Amygdala (tissue), 56 donors: ENCODE measurements at places on chromosomes 3 and 15.

DNA sequence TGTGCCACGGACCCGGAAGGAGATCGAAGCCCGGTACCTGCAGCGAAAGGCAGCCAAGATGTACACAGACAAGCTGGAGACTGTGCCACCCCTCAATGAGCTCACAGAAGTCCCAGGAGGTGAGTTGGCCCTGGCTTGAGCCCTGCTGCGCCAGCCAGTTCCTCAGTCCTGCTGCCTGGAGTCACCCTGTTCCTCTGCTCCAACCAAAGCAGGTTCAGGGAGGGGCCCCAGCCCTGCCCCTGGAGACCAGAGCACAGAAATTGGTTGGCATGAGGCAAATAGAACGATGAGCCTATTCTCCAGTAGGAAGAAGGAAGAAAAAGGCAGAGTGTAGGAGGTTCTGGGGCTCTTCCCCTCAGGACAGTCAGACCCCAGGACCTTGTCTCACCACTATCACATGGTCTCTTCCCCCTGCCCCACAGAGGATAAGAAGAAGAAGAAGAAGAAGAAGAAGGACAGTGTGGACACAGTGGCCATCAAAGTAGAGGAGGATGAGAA is 8.0 kb downstream of the TMIE start:
- DNase-seq: no peak

DNA sequence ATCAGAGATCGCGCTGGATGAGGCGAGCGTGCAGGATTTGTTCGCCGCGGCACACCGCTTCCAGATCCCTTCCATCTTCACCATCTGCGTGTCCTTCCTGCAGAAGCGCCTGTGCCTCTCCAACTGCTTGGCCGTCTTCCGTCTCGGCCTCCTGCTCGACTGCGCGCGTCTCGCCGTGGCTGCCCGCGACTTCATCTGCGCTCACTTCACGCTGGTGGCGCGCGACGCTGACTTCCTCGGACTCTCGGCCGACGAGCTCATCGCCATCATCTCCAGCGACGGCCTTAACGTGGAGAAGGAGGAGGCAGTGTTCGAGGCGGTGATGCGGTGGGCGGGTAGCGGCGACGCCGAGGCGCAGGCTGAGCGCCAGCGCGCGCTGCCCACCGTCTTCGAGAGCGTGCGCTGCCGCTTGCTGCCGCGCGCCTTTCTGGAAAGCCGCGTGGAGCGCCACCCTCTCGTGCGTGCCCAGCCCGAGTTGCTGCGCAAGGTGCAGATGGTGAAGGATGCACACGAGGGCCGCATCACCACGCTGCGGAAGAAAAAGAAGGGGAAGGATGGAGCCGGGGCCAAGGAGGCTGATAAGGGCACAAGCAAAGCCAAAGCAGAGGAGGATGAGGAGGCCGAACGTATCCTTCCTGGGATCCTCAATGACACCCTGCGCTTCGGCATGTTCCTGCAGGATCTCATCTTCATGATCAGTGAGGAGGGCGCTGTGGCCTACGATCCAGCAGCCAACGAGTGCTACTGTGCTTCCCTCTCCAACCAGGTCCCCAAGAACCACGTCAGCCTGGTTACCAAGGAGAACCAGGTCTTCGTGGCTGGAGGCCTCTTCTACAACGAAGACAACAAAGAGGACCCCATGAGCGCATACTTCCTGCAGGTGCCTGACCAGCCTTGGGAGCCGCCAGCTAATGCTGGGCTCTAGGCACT is 819 bp downstream of the KLHL40 start:
- DNase-seq: no peak

GRCh38 chr3:17730318-17730967 is 12.0 kb downstream of the TBC1D5 start:
- DNase-seq: no peak

GRCh38 chr15:40054605-40054854 is 15.5 kb upstream of the SRP14 start:
- no peak for DNase-seq

GRCh38 chr3:95123104-95123503 is 1060.2 kb downstream of the NSUN3 start:
- DNase-seq: no peak

GRCh38 chr15:85943151-85943550 is 136.5 kb upstream of the AGBL1 start:
- no peak for DNase-seq

GRCh38 chr3:76377074-76377473 is 591.7 kb upstream of the ZNF717 start:
- DNase-seq: no peak

GRCh38 chr3:93969443-93969842 is 4.3 kb downstream of the PROS1 start:
- DNase-seq: no peak

DNA sequence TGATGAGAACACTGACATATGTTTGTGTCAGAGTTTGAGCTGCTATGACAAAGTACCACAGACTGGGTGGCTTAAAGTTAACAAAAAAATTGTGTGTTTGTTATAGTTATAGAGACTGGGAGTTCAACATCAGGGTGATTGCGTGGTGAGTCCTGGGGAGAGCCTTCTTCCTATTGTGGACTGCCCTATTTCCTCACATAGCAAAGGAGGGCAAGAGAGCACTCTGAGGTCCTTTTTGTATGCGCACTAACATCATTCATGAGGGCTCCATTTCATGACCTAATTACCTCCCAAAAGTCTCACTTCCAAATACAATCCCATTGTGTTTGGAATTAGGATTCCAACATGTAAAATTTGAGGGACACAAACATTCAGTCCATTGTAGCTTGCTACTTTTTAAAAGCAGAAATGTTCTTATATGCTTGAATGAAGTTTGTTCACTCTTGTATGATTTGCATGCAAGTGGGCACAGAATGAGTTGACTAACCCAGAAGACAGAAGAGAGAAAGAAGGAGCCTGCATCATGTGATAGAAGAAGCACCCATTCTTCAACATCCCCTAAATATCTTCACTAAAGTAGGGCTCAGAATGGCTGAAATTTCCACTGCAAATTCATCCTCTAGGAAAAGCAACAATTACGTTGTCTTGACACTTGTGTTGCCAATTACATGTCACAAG is 18.9 kb upstream of the ALCAM start:
- DNase-seq: no peak

GRCh38 chr3:89171687-89172545 is 64.5 kb downstream of the EPHA3 start:
- no peak for DNase-seq

GRCh38 chr15:95429345-95429744 is 901.2 kb upstream of the NR2F2 start:
- no peak for DNase-seq

GRCh38 chr3:32499585-32499984 is 3.1 kb downstream of the CMTM6 start:
- DNase-seq: no peak

DNA sequence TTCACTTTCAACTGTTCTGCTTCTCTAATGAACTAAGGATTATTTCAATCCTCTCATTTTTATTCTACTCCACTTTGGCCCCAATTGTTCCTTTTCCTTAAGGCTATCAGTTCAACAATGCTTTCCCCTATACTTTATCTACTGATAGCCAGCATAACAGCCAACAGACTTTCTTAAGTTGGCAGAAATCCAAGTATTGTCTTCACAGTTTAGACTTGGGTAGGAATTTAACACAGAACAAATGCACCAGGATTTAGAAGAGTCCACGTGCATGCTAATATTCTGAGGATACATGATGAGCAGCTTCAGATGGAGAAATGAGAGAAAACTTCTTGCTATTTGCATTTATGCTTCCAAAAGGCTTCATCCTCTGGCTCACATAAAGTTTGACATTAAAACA is 54.8 kb downstream of the FBN1 start:
- no peak for DNase-seq

- DNase-seq: no peak
These were observed 259.2 kb downstream of the C3orf38 start for GRCh38 chr3:88408935-88409334.

GRCh38 chr3:63400246-63400860 is 122.2 kb downstream of the SYNPR start:
- DNase-seq: no peak

DNA sequence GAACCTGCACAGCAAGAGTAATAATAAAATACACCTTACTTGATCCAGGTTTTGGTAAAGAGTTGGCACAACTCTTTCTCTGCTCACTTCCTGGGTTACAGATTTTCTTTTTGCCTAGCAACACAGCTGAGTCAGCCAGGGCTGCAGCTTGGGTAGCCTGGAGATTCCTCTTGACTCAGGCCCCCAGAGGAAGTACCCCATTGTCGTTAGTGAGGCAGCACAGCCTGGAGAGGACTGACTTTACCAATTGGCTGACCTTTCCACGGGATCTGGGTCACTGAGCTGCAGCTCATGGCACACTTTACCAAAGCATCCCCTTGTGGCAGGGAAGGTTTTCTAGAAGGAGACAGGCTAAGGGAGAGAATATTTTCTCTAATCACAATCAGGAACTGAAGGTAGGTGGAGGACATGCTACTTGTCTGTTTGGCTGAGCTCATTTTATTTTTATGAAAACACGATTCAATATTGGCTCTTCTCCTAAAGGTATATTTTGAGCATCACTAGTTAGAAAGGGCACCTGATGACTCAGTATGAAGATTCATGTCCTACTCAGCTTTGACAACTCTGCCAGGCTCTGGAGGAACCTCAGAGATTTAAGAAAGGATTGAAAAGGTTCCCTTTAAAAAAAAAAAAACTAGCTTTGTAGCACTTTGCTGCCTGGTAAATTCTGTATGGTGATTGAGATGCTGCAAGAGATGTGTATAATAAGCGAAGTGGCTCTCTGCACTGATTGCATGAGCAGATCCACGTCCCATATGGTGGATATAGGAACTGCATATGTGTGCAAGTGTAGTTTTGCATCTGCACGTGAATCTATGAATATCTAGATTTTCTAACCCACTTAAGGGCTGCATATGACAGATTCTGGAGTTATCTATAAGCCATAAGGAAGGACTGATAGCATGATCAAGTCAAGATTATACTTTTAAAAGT is 124.8 kb downstream of the CHDH start:
- no peak for DNase-seq

DNA sequence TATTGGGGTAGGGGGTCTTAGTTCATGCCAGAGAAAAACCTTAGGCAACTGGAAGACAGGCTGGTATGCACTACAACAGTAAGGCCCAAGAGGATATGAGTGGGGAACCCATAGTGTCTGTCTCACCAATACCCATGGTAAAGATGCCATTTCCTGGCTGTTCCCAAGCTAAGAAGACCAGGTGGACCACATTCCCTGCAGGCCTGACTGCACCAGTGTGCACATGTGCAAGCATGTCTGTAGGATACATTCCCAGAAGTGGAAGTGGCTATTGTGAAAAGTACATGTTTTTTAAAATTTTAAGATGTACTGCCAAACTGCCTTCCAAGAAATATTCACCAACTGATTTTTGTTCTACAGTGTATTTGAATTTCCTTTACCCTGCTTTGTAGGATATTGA is 207.3 kb upstream of the CTNNB1 start:
- no peak for DNase-seq

- DNase-seq: no peak
These were observed 369.4 kb downstream of the MAGI1 start for GRCh38 chr3:65669163-65669875.

DNA sequence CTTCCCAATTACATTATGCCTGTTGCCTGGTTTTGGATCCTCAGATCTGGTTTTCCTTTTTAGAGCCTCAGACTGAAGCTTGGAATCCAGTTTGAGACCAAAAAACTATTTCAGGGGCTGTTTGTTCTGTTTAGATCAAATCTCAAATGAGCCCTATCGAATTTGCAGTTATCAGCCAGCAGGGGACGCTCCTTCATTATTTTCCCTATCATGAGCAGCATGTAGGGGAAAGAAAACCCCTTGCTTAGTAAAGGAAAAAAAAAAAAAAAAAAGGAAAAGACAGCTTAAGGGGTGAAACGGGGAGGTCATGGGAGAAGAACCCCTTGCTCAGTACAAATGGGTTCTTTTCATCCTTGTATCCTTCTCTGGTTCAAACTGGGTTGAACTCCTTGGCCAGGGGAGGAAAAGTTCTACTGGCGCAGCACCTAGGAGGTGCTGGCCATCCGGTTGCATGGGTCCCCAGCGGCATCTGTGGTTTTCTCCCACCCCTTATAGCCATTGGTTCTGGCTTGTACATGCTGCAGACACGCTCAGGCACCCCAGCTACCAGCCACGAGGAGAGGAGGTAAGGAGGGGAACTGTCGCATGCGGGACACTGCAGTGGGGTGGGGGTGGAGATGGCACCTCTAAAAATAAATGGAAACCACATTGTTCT is 1375.1 kb upstream of the ALCAM start:
- DNase-seq: no peak

DNA sequence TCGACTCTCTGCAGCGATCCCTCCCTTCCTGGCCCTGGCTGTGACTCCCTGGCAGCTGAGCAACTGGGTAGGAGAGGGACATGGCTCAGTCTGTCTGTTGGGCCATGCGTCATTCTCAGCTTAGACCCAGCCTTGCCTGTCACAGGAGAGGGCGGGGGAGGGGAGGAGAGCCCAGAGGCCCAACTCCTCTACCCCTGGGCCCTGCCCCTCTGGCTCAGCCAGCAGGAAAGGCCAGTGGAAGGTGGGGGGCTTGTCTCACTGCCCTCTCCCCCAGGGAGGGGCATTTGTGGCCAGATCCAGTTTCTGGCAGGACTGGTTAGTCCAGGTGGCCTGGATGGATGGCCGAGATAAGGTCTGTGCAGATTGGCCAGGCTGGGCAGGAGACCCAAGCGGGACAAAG is 31.6 kb downstream of the DNAJB8 start:
- no peak for DNase-seq

DNA sequence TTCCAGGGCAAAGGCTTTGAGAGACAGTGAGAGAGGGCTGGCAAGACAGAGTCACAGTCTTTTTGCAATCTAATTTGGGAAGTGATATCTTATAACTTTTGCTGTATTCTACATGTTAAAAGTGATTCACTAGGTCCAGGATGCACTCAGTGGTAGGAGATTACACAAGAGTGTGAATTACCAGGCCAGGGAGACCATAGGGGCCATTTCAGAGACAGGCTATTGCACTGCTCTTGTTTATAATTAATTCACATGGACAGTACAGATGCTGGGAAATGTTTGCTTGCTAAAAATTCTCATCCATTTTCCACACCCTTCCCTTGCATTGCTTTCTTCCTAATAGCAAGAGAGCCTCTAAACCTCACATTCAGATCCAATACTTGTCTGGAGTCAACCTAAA is 22.6 kb upstream of the POMGNT2 start:
- no peak for DNase-seq

- DNase-seq: no peak
These were observed 35.8 kb upstream of the FBN1 start for GRCh38 chr15:48681353-48681752.

DNA sequence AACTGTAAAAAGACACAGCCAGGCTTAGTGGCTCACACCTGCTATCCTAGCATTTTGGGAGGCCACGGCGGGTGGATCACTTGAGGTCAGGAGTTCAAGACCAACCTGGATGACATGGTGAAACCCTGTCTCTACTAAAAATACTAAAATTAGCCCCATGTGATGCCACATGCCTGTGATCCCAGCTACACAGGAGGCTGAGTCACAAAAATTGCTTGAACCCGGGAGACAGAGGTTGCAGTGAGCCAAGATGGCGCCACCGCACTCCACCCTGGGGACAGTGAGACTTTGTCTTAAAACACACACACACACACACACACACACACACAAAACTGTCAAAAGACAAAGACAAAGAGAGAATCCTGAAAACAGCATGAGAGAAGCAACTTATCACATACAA is 18.0 kb downstream of the SPCS1 start:
- no peak for DNase-seq

GRCh38 chr3:4978966-4979427 is 240 bp upstream of the BHLHE40 start:
- peak; percentile 83 for DNase-seq

GRCh38 chr3:140467796-140468315 is 210.0 kb upstream of the TRIM42 start:
- no peak for DNase-seq

GRCh38 chr3:148178503-148178902 is 519.2 kb upstream of the AGTR1 start:
- DNase-seq: no peak
